ENCODE measurements at places on chromosomes 2 and 18.

DNA sequence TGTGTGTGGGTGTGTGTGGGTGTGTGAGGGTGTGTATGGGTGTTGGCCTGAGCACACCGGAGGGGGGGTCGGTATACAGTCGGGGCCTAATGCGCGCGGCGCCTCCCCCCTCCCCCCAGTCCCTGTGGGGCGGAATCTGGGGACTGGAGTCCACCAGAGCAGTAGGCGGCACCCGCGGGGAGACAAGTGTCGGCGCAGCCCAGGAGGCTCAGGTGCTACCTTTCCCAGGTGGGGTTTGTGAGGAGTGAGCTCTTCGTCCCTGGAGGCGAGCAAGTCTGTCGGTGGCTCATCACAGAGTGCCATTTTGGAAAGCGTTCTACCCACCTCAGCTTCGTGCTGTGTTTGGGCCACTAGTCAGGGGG lies 2896.1 kb upstream of the TEKT4 start:
- no peak for DNase-seq

GRCh38 chr2:187372213-187372612 lies 75.8 kb downstream of the CALCRL start:
- DNase-seq = no peak

DNA sequence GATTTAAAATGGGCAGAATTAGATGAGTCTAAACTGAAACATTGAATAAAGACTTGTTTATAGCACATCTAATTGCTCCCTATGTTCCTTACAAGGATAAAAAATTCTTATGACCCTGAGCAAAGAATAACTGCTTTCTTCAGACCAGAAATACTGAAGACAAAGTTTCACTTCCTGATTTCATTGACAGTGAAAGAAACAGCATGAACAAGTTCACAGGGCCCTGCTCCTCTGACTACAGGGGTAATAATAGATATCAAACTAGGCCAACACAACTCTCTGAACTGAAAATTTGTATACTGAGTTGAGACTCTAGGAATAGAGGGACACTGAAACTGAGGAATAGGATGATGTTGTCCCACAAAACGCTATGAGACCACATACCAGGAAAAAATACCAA lies 1383.3 kb upstream of the CDH2 start:
- no peak for DNase-seq

GRCh38 chr2:6968319-6969100 lies 51.3 kb downstream of the RNF144A start:
- peak; percentile 11 for DNase-seq
